NCI-H1092 (cell line): ENCODE measurements at places on chromosomes 7 and 10.

- no peak for DNase-seq
Observed at GRCh38 chr7:116182023-116182422, 28.3 kb upstream of the TES start.

GRCh38 chr7:108101759-108102158, 28.4 kb downstream of the LAMB4 start:
- DNase-seq = no peak

DNA sequence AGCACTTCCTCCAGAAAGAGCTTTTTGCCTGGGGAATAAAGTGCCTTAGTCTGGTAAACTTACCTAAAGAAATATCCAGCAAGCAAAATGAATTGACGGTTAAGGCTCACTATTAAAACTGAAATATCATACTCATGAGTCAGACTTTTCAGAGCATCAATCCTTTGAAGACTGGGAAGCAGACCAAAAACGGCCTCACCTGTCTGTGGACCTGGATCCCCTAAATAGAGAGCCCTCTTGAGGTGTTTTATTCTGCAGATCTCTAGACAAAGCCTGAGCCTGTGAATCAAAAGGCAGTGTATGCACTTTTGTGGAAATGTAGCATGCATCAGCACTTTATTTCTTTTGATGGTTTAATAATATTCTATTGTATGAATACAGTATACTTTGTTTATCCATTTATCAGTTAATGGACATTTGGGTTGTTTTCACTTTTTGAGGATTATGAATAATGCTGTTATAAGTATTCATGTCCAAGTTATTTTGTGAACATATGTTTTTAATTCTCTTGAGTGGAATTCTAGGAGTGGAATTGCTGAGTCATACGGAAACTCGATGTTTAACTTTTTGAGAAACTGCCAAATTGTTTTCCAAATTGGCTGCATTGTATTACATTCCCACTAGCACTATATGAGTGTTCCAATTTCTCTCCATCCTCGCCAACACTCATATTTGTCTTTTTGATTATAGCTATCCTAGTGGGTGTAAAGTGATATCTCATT, 449.0 kb upstream of the IGFBP3 start:
- no peak for DNase-seq

GRCh38 chr10:30437031-30437841, 3.3 kb downstream of the MAP3K8 start:
- DNase-seq = no peak

DNA sequence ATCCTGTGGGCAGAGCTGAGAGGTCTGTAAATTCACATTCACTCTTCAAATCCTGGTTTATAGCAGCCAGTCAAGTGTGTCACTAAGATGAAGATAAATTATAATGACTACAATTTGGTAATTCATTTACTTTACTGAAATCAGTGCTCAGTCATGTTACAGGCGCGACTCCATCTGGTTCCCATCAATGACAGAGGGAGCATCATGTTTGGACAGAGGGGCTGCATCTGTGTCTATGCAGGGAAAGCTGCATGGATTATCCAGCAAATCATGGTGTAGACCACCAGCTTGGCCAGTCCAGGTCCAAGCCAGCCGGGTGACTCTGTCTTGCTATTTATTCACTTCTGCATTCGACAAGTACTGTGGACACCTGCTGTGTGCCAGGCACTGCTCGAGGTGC, 214.1 kb upstream of the ZNF32 start:
- no peak for DNase-seq

DNA sequence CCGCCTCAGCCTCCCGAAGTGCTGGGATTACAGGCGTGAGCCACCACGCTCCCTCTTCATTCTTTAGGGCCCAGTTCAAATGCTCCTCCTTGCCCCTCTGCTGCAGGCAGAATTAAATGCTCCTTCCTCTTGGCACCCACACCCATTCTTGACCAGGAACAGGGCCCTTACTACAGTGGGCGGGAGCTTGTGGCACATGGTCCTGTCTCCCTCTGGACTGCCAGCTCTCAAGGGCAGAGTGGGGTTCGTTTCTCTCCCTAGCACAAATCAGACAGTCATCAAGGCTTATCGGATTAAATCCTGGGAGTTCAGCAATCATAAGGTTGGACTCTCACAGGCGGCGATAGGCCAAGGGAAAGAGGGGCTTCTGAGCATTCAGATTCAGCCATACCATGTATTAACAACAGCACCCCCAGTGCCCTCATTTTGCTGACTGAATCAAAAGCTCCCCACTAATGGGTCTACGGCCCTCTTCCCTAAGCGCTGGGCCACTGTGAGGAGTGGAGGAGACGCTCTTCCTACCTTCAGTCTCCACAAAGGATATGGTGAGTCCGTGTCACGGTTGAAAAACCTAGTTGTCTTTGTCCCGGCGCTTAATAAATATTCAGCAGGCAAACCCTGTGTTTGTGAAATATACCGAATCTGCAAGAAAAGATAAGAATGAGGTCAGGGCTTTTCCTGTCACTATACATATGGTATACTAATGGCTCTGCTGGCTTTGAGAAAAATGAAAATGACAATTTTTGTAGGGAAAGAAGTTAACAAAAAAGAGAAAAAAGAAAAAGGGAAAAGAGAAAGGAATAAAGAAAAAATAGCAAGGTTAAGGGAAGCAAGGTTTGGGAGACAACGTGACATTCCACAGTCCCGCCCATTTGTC, 107.4 kb downstream of the CLEC2L start:
- DNase-seq = no peak

DNA sequence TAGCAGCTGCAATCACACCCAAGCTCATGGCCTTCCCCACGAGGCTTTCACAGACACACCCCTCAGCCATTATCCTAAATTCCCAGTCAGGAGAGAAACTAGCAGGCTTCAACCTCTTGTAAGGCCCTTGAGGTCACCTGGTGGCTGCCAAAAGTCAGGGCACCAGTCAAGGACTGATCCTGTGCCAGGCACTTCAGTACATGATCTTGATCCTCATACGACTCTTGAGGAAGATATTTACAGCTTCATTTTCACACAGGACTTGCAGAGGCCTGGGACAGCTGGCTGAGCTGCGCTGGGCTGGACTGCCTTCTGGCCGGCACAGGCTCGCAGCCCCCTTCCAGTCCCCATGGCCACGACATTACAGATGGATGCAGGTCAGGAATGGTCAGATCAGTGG, 8.8 kb downstream of the PDAP1 start:
- DNase-seq = no peak

GRCh38 chr7:130662426-130662825, 6.1 kb downstream of the COPG2 start:
- no peak for DNase-seq

DNA sequence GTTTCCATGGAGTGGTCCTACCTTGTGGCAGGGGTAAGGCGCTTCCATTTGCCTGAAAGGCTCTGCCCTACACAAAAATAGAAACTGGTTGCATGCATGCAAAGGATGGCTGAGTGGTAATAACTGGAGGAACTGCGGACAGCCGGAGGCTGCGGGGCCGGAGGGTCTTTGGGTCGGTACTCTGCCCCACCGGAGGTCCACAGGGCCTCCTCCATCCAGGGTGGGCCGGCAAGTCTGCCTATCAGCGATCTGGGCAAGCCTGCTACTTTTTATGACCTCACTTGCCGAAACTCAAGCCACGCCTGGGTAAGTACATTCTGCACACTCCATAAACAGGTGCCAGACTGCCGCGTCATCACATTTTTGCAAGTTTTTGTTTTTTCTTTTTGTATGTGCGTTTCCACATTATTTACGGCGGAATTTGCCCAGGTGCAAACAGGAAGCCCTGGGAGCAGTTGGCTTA, 30.0 kb downstream of the TACC2 start:
- DNase-seq = no peak

- no peak for DNase-seq
Observed at GRCh38 chr7:43753843-43754242, 4.6 kb upstream of the BLVRA start.

DNA sequence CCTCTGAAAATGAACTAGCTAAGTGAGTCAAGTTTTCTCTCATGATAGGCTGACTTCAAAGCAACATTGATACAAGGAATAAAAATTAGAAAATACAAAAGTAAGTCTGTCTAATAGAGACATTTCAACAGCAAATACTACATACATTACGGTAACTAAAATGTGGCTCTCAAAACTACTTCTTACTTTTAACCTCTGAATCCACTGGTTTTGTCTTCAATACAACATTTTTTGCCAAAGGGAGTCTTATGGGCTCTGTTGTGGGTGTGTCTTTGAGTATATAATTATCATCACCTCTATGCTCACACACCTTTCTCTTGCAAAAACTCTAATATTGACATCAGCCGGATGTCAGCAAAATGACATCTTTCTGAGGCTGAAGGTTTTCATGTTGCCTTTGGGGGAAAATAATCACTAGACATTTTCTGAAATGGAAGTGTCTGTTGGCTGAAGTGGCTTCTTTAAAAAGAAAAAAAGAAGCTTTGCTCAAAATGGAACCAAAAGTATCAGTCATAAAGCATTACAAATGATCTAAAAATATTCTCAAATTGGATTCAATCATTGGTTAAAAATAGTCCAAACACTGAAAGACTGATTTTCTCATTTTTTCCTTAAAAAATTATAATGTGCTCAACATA, 41.8 kb upstream of the FAM133B start:
- no peak for DNase-seq

- no peak for DNase-seq
Observed at GRCh38 chr10:16809074-16809718, 8.0 kb downstream of the RSU1 start.

GRCh38 chr7:24959735-24960485, 20.1 kb downstream of the OSBPL3 start:
- DNase-seq = no peak

DNA sequence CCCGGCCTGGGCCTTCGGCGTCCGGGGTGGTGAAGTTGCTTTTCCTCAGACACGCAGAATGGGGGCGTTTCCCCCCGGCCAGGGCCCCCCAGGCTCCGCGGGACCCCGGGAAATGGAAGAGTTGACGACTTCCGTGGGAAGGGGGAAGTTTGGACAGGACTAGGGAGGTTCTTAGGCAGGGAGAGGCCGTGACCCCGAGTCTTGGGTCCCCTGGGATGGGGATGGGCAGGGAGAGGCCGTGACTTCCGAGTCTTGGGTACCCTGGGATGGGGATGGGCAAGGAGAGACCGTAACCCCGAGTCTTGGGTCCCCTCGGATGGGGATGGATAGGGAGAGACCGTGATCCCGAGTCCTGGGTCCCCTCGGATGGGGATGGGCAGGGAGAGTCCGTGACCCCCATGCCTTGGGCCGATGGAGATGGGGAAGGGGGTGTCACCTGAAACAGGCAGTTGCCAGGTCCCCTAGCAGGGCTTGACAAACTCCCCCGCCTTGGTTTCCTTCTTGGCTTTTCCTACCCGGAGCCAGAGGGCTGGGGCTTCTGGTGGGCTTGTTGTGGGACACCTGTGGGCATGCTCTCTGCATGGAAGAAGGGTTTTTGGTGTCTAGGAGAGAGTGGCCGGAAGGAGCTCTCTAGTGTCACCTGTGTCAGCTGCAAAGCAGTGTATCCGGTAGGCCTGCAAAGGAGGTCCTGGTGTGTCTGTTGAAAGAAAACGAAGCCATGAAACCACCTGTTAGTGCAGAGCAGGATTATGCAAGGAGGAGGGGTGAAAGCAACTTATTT, 1.1 kb downstream of the TRRAP start:
- DNase-seq = no peak

GRCh38 chr7:13416071-13416470, 573.4 kb downstream of the ETV1 start:
- no peak for DNase-seq

DNA sequence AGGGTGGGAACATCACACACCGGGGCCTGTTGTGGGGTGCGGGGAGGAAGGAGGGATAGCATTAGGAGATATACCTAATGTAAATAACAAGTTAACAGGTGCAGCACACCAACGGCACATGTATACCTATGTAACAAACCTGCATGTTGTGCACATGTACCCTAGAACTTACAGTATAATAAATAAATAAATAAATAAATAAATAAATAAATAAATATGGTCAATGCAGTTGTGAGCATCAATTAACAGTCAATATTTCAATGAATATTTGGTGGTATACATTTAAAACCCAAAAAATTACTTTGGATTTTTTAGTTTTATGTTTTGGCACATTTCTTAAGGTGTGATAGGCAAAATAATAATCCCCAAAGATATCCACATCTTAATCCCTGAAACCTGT, 15.6 kb downstream of the TRDMT1 start:
- DNase-seq = no peak

GRCh38 chr7:70997261-70997660, 134.7 kb upstream of the GALNT17 start:
- DNase-seq = no peak

DNA sequence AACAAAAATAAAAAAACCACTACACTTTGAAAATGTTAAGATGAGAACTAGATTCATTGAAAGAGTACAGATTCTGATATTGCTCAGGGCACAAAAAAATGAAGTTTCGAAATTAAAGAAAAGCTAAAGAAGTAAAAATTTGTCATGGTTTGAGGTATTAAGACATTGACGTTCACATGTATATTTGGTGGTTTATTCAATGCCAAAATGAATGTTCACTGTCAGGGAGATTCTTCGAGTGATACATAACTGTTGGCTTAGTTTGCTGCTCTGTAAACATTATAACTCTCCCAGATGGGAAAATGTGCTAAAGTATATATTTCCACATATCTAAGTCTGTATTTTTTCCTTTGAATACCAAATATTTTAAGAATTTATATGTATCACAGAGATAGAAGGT, 345.0 kb downstream of the SEMA3D start:
- DNase-seq = no peak

- DNase-seq = no peak
Observed at GRCh38 chr10:51239006-51239405, 164.7 kb downstream of the PRKG1 start.

DNA sequence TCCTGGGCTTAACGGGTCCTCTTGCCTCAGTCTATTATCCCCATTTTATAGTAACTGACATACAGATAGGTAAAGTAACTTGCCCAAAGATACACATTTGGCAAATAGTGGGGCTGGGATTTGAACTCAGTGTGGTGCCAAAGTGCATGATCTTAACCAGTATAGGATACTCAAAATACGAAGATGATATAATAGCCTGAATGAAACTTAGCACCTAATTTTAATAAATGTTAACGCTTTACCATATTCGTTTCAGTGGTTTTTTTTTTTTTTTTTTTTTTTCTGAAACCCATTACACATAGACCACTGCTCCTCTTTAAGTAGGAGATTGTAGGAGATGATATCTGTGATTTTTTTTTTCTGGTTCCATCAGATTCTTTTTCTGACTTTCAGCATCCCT, 21.4 kb downstream of the ACTR3B start:
- no peak for DNase-seq

GRCh38 chr10:9853405-9854355, 1164.0 kb upstream of the CELF2 start:
- no peak for DNase-seq
